ENCODE measurements at places on chromosomes 3 and 15.

DNA sequence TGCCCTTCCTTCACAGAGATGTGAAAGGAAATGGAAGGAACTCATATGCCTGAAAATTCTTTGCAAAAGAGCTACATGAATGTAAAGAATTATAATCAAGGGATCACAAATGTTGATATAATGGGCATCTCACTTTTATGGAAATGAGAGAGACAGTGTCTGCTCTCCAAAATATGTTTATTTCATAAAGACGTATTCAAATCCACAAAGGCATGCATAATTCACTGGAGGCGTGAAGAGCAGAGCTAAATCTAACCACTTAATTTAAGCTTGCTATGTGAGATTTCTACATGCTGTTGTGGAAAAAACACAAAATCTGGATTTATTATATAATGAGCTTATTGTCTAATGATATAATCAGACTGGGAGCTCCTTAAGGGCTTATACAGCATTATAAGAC lies 469.1 kb downstream of the RAP2B start:
- DNase-seq = no peak

DNA sequence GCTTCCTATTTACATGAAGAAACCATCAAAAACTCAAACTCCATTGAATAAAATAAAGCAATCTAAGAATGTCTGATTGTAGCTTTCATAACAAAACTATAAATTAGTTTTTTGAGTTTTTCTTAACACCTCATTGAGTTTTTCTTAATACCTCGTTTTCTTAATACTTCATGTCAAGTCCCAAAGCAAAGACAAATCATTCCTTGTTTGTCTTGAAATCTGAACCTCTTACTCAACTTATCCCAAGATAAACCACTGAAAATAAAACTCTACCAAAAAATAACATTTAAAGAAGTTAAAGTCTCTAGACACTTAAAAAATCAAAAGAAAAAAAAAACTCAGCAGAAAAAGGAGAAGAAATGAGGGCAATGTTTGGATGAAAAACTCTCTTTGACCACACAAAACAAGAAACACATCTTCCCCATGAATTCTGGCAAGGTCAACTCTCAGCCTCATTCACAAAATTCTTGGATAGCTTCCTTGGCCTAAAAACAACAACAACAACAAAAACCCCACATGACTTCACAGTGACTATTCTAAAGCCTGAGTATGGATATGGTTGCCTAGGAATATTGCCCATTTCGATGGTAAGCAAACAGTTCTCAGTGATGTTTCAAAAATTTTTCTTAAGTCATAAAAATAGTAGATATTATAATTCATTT lies 38.2 kb downstream of the TMCC1 start:
- DNase-seq = no peak

- no peak for DNase-seq
These were observed 345.3 kb upstream of the POU1F1 start for GRCh38 chr3:87621667-87622066.

DNA sequence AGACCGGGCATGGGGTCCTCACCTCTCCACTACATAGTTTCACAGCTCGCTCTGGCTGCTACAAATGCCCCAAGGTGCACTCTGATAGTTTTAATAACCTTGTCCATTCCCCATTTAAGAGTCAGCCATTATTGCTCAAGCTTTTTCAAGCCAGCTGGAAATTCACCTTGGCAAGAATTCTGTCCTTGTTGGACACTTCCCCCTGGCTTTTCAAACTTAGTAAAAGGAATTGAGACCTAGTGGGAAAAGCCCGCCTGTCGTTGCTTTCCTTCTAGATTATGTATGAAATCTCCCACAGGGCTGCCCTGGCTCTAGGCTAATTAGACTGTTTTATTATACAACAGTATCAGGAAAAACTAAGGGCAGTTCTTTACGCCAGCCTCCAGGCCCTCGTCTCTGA lies 293.7 kb upstream of the GADL1 start:
- no peak for DNase-seq
